Stimulated activated CD8-positive, alpha-beta memory T cell treated with anti-CD3 and anti-CD28 coated beads, Interleukin-7, amount 100 ng/mL, for 48 hours (primary cell): ENCODE measurements at places on chromosomes 3 and 15.
A peak's percentile ranks its signal among the peaks of the same experiment; 100 is the strongest.

DNA sequence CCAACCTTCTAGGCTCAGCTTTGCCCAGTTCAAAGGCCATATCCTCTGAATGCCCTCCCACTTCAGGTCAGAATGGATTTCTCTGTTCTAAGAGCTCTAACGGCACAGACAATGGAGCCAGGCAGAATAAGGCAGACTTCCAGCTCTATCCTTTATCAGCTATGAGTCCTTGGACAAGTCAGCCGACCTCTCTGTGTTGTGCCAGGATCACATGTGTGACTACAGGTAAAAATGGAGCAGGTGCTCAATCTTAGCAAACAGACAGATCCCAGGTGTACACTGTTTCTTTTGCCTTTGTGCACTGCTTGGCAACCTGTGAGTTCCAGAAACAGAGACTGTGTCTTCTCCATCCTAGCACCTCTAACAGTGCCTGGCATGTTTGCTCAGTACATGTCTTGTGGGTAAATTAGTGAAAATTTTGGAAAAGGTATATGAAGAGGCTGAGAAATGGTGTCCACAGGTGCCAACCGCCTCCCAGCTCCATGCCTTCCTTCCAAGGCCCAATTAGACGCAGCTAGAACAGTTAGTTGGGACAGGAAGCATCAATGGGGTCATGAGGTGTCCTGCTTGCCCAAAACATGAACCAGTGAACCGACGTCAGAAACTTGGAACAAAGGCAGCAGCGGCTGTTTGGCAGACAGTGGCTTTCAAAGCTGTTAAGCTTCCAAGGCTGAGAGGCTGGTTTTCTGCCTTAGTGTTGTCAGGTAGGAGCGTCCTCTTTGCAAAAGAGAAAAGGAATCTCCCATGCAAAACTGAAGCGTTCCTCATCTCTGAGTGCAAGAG is 28.7 kb downstream of the TLE3 start:
- no peak for DNase-seq

DNA sequence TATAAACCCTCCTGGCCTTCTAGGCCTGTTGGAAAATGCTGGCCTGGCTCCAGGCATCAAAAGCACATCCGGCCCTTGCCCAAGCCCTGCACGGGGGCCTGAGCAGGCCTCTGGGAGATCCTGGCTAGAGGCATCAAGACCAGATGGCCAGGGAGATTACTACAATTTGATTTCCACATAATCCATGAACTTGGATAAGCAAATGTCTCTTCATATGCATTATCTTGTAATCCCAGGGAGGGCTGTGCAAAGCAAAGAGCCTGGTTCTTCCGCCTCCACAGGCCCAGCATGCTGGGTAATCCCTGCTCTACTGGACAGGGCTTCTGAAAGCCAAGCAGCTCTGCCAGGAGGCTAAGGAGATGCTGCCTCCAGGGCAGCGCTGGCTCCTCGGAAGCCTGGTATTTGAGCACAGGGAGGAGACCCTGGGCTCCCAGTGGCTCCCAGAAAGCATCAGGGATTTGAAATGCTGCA is 18.2 kb downstream of the MRPL46 start:
- DNase-seq = no peak

- DNase-seq = no peak
Observed at GRCh38 chr15:101497484-101498034, 8.1 kb upstream of the PCSK6 start.

DNA sequence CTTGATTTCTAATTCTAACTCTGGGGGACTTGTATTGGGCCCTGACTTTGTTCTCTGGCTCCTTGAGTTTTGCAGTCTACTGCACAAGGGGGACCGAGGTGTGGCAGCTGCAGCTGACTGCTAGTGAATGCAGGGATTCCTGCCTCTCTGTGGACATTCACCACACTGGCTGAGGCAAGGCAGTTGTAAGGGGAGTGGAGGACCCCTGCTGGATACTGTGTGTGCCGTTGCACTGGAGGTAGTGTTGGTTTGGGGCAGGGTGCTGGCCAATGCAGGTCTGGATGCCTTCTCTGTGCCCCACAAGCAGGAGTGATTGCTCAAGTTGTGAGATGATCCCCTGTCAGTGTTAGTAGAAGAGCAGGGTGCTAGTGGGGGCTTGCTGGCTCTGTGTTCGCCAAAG is 626.1 kb downstream of the SQOR start:
- no peak for DNase-seq

DNA sequence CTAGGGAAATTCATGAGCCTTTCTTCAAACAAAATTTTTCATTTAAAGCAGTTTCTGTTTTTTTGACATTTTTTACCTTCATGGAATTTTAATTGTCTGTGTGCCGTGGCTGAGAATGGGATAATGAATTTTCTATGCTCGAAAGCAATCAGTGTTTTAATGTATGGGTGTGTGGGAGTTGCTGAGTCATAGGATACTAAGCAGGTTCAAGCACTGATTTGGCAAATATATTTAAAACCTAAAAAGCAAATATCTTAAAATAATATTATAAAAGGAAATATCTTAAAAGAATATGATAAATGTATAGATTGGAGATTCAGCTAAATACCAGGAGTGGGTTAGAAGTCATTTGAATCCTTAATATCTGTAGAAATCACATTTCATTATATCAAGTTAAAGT is 173.6 kb upstream of the LRRFIP2 start:
- DNase-seq = no peak

- DNase-seq = no peak
Observed at GRCh38 chr3:82567029-82567600, 805.7 kb upstream of the GBE1 start.

- no peak for DNase-seq
Observed at GRCh38 chr3:18743761-18744160, 318.6 kb upstream of the SATB1 start.

DNA sequence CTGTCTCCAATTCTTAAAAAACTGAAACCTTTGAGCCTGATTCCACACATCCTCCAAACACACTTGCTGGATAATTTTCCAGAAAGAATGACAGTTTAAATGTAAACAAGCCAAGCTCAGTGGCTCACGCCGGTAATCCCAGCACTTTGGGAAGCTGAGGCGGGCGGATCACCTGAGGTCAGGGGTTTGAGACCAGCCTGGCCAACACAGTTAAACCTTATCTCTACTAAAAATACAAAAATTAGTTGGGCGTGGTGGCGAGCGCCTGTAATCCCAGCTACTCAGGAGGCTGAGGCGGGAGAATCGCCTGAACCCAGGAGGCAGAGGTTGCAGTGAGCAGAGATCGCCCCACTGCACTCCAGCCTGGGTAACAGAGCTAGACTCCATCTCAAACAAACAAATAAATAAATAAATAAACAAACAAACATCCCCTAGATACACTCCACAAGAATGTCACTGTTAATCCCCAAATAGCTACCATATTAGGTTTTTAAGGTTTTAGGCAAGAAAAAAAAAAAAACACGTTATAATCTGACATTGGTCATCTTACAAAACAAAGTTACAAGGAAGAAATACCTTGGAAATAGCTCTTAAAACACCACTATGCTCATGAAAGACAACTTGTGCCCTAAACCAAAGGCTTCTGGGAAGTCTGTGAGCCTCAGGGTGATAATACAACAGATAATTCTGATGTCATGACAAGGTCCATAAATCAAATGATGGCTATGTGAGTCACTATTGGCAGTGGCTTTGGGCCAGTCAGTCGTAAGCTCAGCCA is 13.2 kb downstream of the TNIK start:
- no peak for DNase-seq

GRCh38 chr15:93072411-93073394 is 16.3 kb downstream of the RGMA start:
- no peak for DNase-seq

GRCh38 chr3:119308355-119308754 is 14.2 kb downstream of the ARHGAP31 start:
- no peak for DNase-seq

GRCh38 chr15:70284438-70285214 is 186.9 kb upstream of the TLE3 start:
- DNase-seq = no peak

- no peak for DNase-seq
Observed at GRCh38 chr3:69354948-69355347, 30.9 kb downstream of the FRMD4B start.

DNA sequence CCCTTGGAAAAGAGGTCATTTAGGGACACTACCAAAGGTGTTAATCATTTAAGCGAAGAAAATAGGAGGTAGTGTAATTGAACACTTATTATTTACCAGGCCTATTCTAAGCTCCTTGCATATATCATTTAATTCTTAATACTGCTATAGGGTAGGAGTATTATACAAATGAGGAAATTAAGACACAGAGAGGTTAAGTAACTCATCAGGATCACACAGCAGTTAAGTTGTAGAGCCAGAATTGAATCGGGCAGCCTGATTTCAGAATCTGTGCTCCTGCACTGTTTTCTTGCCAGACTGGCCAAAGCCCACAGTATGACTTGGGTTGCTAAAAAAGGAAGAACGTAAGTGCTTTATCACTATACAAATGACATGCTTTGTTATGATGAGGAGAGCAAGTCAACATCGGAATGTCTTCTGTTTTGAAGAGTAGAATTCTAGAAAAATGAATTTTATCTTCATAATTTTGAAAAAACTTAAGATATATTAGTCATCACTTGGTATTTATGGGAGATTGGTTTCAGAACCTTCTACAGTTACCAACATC is 31.4 kb downstream of the HPS3 start:
- DNase-seq = no peak

- no peak for DNase-seq
Observed at GRCh38 chr15:35271371-35272043, 186.4 kb upstream of the NANOGP8 start.

DNA sequence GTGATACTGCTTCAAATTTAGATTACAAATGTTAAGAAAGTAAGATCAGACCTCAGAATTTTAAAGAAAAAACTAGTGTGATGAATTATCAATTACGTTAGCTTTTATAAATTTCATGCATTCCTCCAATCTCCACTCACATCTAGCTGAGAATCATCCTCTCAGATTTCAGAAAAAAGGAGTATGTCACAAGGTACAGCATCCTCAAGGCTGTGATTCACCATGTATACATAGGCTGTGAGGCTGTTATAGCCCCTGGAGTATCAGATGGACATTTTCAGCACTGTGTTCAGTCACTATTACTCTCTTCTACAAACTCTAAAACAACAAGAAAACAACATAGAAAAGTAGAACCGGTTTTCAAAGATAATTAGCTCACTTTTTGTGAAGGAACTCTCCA is 214.4 kb downstream of the PCCB start:
- DNase-seq = no peak

- DNase-seq = no peak
Observed at GRCh38 chr15:27330326-27330725, 359.3 kb downstream of the GABRG3 start.

- DNase-seq = no peak
Observed at GRCh38 chr3:110198717-110199587, 861.6 kb upstream of the DPPA4 start.

DNA sequence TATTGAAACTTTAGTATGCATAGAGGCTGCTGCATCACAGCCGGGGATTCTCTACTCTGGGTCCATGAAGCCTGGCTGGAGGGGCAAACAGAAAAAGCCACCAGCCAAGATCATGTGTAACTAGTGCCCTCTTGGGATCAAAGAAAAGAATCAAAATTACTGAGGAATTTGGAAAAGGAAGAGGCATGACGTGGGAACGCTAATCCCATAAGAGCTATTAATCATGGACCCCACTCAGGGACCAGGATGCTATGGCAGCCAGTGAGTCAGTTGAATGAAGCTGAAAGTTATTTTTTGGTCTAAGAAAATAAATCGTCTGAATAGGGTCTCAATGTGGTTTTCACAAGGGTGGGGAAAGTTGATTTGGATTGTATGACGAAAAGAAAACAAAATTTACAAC is 1165.1 kb downstream of the ROBO2 start:
- DNase-seq = no peak

DNA sequence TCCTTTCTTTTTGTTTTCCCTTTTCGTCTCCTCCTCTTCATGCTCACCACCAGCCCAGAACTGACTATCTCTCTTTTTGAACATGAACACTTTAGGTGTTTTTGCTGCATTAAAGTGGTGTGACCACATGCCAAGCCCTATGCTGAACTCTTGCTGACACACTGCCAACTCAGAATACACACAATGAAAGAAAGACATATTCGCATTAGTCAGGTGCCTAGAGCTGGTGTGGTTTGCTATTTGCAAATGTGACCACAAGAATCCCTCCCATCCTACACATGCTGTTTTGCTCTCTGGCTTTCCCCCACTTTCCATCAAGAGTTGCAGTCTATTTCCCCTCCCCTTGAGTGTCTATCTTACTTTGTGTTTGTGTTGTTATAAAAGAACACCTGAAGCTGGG is 967.8 kb upstream of the CFAP20DC start:
- DNase-seq = peak; percentile 55

- DNase-seq = peak; percentile 48
Observed at GRCh38 chr15:63896336-63897115, 62.8 kb upstream of the HERC1 start.

DNA sequence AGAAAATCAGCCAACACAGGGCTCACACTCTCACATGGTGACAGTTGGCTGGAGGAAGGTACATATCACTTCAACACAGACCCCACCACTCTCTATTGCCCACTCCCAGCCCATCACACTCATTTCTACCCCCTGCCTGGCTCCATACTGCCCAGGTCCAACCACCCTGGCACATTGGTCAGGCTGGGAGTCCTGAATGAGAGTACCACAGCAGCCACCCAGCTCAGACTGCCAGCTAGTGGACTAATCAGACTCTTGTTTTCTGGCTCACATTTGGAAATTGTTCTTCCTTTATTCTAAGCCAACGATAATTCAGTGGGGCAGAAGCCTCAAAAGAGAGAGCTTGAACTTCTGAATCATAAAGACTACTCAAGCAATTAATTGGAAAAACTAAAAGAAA is 20.0 kb downstream of the MRPL46 start:
- DNase-seq = no peak

DNA sequence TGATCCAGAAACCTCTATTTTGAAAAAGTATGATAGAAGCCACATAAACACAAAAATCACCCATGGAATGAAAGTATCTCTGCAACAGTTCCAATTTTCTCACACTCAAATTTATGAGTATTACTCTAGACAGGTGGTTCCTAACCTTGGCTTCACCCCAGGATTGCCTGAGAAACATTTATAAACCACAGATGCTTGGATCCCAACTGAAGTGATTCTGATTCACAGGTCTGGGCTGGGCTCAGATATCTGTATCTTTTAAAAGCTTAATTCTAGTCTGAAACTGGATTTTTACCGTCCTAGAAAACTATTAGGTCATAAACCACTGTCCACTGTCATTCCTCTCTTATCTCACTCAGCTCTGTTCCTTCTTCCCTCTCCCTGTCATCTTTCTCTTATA is 7.4 kb upstream of the SST start:
- DNase-seq = no peak

- DNase-seq = no peak
Observed at GRCh38 chr3:123083383-123084124, 16.7 kb downstream of the PDIA5 start.

DNA sequence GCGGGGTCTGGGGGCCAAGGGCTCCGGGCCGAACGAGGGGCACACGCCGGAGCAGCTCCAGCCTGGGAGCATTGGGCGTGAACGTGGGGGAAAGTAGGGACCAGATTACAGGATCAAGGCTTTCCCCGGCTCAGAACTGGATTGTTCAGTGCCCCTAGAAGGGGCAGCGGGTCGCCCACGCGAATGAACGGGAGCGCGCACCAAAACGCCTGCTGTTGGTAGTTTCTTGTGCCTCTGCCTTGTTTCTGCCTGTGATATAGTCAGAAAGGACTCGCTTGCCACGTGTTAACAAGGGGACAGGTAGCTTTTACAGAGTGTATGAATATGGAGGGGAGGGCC is 1.1 kb downstream of the CASR start:
- DNase-seq = no peak
